ENCODE measurements at places on chromosomes 2 and 18. TPM values are rescaled to one million over a fixed set of nuclear protein-coding genes. Genes with fewer than 3 reads are reported as not detected.

The DSEL gene
- total RNA-seq, result 49.8 TPM

The NMS gene
- not detected for total RNA-seq

The PCARE gene
- total RNA-seq, result not detected

The INPP5D gene
- total RNA-seq, result 0.22 TPM

The ANKRD62 gene
- not detected for total RNA-seq

The SLC9A2 gene
- total RNA-seq, result not detected

The PAX3 gene
- total RNA-seq, result 0.11 TPM

The GYPC gene
- 77.5 TPM for total RNA-seq

The STAT4 gene
- 21.4 TPM for total RNA-seq

The GCKR gene
- 0.78 TPM for total RNA-seq

The AMER3 gene
- not detected for total RNA-seq

The PRADC1 gene
- 12.0 TPM for total RNA-seq

The CFAP53 gene
- 0.54 TPM for total RNA-seq

The UGT1A8 gene
- not detected for total RNA-seq

The METTL4 gene
- 15.5 TPM for total RNA-seq

The LIPG gene
- 0.32 TPM for total RNA-seq

The CKAP2L gene
- 7.1 TPM for total RNA-seq

The LPIN2 gene
- 55.8 TPM for total RNA-seq

The UPP2 gene
- 0.13 TPM for total RNA-seq

The TACR1 gene
- total RNA-seq, result 0.11 TPM

The OTX1 gene
- total RNA-seq, result not detected

The LGALSL gene
- 8.3 TPM for total RNA-seq

The C2orf15 gene
- 0.11 TPM for total RNA-seq

The HOXD9 gene
- total RNA-seq, result 4.3 TPM

The SH2D6 gene
- total RNA-seq, result 0.43 TPM

The ITGA6 gene
- total RNA-seq, result 10.2 TPM

The CXCR4 gene
- 0.13 TPM for total RNA-seq

The CD28 gene
- total RNA-seq, result under 0.01 TPM

Measured in articular chondrocyte of knee joint (primary cell).